ENCODE measurements at places on chromosomes 1 and 21. TPM values are rescaled to one million over a fixed set of nuclear protein-coding genes. Genes with fewer than 3 reads are reported as not detected.

GRCh38 chr1:53558739-53559315 is 99.6 kb downstream of the DMRTB1 start:
- DNase-seq, result no peak

- peak; percentile 29 for DNase-seq
Measured at GRCh38 chr1:234230414-234230862, 142.8 kb upstream of the COA6 start.

The ACKR1 gene
- total RNA-seq, result not detected

The CFHR5 gene
- total RNA-seq, result not detected

DNA sequence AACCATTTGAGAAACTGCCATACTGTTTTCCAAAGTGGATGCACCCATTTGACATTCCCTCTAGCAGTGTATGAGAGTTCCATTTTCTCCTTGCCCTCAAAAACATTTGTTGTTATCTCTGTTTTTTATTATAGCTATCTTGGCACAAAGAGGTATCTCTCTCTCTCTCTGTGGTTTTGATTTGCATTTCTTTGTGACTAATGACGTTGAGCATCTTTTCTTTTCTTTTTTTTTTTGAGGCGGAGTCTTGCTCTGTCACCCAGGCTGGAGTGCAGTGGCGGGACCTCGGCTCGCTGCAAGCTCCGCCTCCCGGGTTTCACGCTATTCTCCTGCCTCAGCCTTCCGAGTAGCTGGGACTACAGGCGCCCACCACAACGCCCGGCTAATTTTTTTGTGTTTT is 17.4 kb upstream of the ZMYM6 start:
- no peak for DNase-seq

The ZNF648 gene
- total RNA-seq, result not detected

DNA sequence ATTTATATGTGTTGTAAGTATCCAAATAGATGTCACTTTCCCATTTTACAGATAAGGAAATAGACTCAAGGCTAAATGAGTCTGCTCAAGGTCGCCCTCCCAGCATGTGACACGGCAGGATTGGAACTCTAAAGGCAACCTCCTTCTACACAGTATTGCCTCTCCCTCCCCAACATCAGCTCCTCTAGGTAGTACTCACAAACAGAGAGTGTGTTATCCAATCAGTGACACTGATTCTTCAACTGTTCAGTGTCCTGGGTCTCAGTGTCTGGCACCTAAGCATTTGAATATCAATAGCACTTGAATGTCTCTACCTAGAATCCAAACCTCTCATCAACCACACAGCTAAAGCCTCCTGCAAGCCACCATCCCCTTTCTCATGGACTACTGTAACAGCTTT is 87.1 kb downstream of the DAB1 start:
- no peak for DNase-seq

- DNase-seq, result no peak
Measured at GRCh38 chr1:1034439-1034781, 14.5 kb downstream of the AGRN start.

- DNase-seq, result no peak
Measured at GRCh38 chr21:16402752-16403151, 673.0 kb downstream of the USP25 start.

GRCh38 chr1:210250665-210250997 is 18.0 kb downstream of the SERTAD4 start:
- no peak for DNase-seq

The THEMIS2 gene
- total RNA-seq, result 13.7 TPM

DNA sequence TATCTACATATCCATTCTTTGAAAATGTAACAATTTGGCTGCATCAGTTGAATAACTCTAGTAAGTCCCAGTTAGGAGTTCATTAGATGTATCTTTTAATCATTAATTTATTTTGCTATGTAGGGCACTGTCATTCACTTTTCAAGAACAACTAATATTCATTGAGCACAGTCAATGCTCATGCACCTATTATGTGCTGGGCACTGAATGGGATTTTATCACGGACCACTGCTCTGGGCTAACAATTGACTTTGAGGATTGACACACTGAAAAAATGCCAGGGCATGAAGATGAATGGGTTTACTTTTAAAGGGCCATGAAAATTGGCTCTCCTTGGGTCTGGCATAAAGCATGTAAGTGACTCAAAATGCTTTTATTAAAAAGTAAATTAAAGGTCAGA is 375.2 kb downstream of the PLPP3 start:
- no peak for DNase-seq

The DSCAM gene
- 0.02 TPM for total RNA-seq

DNA sequence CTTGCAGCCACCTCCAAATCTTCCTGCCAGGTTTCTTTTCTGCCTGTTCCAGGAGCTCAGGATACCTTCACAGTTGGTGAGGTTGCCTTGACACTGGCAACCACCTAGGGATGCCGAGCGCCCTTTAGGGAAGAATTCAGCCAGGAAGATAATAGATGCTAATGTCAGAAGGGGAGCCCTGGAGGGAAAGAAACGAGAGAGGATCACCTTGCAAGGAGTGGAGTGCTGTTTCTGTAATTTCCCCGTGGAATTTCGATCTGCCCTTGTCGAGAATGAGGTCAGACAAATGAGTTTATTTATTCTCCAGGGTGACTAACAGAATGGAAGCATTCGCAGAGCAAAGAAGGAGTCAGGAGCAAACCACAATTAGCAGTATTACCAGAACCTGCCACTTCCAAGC is 315.8 kb upstream of the KAZN start:
- no peak for DNase-seq

DNA sequence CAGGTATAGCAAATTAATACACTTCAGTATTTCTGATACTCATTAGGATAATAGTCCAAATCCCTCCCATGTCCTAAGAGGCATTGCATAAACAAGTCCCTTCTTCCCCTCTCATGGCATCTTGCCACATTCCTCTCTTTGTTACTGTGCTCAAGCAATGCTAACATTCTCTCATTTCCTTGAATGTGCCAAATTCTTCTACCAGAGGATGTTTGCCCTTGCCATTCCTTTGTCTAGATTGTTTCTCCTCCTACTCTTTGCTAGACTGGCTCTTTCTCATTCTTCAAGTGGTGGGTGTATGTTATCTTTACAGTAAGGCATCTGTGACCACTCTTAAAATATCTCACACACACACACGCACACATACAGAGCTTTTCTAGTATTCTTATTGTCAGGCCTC is 621.0 kb upstream of the CXADR start:
- no peak for DNase-seq

The ERICH3 gene
- not detected for total RNA-seq
